ENCODE measurements at places on chromosomes 2 and 18.
A peak's percentile ranks its signal among the peaks of the same experiment; 100 is the strongest.

- no peak for DNase-seq
Measured at GRCh38 chr2:44167311-44167907, 1.3 kb upstream of the PPM1B start.

GRCh38 chr2:14642499-14642898 lies 10.0 kb downstream of the LRATD1 start:
- no peak for DNase-seq

DNA sequence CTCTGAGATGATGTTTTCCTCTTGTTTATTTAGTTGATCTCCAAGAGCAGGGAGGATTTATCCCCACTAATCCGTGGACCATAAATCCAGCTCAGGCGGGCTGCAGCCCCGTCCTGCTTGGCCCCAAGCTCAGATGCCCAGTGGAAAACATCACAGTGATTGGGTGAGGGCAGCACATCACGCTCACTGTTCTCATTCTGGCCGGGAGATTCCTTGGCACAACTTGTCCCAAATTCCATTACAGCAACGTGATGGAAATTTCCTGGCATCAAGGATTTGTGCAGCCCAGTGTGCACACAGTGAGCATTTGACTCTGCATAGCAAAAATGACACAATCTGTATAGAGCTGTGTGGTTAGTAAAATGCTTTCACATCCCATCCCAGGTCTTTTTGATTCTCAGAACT lies 96.8 kb downstream of the VAPA start:
- peak; percentile 93 for DNase-seq

DNA sequence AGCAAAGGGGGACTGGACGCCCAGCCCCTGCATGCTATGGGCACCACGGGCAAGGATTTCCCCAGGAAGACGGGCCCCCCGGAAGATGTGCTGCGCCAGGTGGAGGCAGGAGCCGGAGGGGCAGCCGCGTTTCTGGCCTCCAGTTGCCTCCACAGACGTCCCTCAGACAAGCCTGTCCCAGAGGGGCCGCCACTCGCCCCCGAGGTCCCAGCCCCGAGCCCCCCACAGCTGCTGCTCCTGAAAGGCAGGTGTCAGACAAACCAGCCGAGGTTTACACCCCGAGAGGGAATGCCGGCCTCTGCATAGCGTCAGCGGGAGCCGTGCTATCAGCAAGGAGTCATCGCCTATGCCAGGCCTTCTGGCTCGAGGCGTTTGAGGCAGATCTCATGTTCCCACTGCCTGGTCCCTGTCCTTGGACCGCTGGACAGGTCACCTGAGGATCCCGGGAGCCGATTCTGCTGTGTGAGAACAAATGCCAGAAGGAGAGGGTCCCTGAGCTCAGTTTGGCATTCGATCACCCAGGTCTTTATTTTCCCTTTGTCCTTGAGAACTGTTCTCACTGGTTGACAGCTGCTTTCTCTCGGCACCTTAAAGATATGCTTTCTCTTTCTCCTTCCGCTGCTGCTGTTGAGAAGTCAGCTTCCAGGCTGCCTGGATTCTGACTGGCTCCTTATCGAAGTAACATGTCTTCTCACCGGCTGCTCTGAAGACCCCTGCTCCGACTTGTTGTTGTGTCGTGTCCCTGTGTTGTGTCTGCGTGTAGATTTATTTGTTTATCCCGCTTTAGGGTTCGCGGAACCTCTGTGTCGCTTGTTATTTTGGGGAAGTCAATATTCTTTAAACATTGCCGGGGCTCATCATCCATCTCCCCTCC lies 20.6 kb downstream of the CROCC2 start:
- DNase-seq = peak; percentile 40

GRCh38 chr18:23585897-23586248 lies 433 bp downstream of the NPC1 start:
- no peak for DNase-seq

DNA sequence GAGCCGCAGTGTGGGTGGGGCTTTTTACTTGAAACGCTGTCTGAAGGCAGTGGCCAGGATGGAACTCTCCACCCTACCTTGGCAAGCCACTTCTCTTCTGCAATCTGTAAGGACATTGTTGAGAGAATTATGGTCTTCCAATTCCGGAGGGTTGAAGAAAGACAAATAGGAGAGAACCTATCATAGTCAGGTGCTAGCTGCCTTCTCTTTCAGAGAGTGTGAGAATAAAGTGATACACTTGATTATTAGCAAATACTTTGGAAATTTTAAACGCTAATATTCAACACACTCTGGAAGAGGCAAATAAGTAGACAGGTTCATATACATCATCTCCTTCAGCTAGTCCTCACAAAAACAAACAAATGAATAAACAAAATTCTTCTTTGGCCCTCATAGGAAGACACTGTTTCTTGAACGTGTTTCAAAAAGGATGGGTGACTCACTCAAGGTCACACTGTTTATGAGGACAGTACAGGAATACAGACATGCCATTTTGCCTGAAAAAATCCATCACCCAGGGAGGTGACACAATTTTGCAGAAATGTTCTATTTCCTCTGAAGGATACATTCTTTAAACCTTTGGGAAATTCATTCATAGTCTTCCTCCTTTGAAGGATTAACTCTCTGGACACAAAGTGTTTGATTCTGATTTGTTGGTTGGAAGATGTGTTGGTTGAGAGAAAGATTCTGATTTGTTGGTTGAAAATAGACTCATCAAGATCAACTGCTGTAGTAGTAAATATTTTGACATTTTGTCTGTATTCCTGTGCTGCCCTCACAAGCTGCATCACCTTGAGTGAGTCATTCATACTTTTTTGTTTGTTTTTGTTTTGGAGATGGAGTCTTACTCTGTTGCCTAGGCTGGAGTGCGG lies 2.2 kb upstream of the IL1RN start:
- DNase-seq = no peak

DNA sequence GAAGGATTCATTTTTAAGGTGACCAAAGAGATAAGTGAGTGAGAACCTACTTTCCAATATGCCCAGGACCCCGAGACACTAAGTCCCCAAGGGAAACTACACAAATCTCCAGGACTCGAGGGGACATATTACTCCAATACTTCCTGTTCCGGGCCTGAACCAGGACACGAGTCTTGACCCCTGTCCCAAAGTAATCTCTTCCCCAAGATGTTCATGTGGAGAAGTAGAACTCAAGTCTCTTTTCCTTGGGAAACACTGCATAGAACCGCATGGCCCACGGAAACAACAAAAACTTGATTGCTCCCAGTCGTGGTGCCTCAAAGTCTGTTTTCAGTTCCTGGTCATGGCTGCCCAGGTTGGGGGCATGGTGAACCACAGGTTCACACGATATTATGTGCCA lies 87.2 kb upstream of the ZEB2 start:
- no peak for DNase-seq

GRCh38 chr18:25253136-25253535 lies 98.8 kb downstream of the ZNF521 start:
- no peak for DNase-seq

- DNase-seq = peak; percentile 73
Measured at GRCh38 chr2:144943986-144944385, 424.1 kb upstream of the ZEB2 start.

- DNase-seq = no peak
Measured at GRCh38 chr18:79753391-79753851, 44.3 kb upstream of the KCNG2 start.

- peak; percentile 46 for DNase-seq
Measured at GRCh38 chr2:172947461-172948153, 128.0 kb upstream of the MAP3K20 start.

DNA sequence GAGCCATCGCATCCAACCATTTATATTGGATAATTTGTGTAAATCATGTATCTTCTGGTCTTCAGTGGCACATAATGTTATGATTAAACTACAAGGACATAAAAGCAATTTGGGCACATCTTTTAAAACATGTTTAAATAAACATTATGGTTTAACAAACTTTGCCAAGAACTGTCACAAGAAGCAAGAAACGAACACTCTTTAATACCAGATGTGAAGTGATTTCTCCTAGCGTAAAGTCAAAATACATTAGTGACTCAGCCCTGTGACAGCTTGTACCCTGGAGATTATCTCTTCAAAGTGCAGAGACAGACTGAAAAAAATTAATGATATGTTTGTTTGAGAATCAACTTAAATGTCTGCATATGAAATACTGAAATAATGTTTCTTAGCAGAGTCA lies 39.9 kb downstream of the DSEL start:
- no peak for DNase-seq

DNA sequence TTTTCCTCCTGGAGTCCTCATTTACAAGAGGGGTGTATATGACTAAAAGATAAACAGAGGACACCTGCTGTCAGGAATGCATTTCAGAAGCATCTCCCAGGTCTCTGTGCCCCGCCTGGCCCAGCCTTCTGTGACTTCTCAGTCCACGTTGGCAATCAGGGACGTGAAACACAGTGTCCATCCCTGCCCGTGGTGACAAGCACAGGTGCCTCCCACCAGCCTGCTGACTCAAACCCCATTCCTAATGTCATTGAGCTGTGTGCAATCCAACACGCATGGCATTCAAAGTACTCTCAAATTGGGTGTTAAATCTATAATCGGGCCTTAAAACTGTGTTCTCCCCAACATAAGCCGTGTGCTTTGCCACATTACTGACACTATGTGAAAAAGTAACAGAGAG lies 343.2 kb downstream of the EIPR1 start:
- DNase-seq = no peak

GRCh38 chr2:155062250-155062921 lies 363.9 kb downstream of the KCNJ3 start:
- DNase-seq = no peak

DNA sequence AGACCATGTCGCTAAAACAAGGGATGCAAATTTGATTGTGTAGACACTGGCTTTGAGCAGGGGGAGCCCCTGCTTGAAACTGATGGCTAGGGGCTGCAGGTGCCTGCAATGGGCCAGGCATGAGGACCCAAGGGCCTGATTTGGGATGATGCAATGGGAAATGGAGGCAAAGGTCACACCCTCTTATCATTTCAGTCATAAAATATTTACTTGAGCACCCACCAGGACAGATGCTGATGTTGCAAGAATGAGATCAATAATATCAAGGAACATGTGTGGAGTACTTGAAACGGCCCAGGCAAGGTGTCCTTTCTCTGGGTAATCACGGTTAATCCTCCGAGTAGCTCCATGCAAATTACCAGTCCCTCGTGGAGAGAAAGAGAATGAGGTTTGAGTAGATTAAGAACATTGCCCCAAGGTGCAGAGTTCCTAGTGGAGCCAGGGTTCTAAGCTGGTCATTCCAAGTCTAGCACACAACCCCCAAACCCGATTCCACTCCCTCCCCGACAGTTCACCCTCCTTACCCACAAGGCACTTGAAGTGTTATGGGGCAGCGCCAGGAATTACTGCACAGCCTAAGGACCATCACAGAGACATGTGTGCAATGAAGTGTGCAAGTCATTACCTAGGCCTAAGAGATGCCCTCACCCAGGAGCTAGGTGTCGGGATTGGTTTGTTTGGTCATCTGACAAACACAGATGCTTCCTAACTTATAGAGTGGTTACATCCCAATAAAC lies 14.0 kb upstream of the TMBIM1 start:
- no peak for DNase-seq

DNA sequence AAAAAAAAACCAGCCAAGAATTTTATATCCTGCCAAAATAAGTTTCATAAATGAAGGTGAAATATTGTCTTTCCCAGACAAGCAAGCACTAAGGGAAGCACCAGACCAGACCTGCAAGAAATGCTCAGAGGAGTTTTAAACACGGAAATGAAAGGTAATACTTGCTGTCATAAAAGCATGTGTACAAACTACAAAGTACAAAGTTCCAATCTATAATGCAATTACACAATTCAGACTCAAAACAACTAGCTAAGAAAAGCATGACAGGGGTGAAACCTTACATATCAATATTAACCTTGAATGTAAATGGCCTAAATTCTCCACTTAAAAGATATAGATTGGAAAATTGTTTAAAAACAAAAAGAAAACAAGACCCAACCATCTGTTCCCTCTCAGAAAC lies 45.0 kb upstream of the ASXL3 start:
- DNase-seq = no peak

DNA sequence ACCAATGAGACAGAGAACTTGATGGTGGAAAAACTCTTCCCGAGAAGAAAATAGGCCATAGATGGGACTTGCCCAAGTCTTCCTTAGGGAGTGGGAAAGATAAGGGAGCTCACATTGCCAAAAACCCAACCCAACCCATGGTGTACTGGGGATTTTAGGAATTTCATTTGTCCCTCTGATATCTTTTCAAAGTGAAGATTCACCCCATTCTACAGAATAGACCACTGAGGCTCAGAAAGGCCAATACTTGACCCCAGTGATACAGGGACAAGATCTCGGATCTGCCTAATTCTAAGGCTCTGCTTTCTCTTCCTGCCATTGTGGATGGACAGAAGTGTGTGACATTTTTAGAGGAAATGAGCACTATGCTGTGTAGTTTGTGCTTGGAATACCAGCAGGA lies 159.0 kb downstream of the MYCN start:
- DNase-seq = no peak

Measured in fibroblast of the aortic adventitia (primary cell).